Stimulated activated CD8-positive, alpha-beta memory T cell treated with anti-CD3 and anti-CD28 coated beads, Interleukin-7, amount 100 ng/mL, for 4 hours (primary cell): ENCODE measurements at places on chromosomes 1 and 21.

DNA sequence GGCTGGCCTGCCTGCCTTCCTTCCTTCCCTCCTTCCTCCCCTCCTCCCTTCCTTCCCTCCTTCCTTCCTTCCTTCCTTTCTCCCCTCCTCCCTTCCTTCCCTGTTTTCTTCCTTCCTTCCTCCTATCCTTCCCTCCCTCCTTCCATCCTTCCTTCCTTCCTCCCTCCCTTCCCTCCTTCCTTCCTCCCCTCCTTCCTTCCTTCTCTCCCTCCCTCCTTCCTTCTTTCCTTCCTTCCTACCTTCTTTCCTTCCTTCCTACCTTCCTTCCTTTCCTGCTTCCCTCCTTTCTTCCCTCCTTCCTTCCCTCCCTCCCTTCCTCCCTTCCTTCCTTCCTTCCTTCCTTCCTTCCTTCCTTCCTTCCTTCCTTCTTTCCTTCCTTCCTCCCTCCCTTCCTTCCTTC, 70.1 kb upstream of the PTGFR start:
- no peak for DNase-seq

- DNase-seq = no peak
Measured at GRCh38 chr1:99003581-99004253, 944 bp downstream of the PLPPR5 start.

DNA sequence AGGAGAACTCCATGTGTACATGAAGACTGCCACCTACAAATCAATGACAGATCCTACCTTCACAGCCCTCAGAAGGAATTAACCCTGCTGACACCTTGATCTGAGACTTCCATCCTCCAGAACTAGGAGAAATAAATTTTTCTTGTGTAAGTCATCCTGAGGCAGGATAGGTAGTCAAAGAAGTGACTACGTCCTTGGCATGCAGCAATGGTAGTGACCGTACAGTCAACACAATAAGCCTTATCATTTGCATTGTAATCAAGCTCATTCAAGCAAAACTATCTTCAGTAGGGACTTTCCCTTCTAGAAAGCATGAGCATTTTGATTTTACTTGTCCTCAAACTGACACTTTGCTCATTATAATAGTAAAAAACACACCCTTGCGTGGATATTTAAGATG, 64.0 kb upstream of the KCNK1 start:
- no peak for DNase-seq

DNA sequence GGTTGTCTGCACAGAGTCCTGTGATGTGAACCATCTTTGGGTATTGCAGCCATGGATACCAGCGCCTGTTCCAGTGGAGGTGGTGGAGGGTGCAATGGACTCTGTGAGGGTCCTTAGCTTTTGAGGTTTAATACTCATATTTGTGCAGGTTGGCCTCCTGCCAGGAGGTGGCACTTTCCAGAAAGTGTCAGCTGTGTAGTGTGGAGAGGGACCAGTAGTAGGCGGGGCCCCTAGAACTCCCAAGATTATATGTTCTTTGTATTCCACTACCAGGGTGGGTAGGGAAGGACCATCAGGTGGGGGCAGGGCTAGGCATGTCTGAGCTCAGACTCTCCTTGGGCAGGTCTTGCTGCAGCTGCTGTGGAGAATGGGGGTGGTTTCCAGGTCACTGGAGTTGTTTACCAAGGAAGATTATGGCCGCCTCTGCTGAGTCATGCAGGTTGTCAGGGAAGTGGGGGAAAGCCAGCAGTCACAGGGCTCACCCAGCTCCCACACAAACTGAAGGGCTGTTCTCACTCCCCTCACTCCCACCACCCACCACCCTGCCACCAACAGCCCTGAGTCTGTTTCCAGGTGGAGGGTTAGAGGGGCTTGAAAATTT, 31.2 kb upstream of the ZNF678 start:
- DNase-seq = no peak

DNA sequence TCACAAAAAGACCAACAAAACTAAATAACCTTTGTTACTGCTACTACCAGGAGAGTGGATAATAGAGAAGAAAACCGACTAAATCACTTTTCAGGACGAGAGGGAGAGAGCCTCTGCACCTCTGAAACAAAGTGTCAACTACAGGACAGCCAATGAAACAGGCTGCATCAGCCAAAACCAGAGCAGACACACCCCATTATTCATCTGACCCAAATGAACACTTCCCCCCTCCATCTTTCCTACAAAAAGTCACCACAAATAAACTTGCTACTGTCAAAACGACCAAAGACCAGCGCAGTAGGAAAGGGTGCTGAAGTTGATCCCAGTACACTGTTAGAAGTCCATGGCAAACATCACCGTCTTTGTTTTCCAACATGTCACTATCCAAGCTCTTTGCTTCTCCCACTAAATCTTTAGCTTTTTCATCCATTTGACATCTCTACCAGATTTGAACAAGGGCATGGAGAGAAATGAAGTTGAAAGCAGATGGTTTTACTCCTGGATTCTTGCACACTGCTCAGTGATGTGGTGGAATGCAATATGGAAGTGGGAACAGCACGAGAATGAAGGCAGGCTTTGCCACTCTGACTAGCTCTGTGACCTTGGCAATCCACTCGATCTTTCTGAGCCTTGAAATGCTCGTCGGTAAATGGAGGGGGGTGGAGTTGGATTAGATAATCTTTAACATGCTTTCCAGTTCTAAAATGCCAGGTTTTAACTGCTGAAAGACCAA, 20.5 kb downstream of the DSTYK start:
- DNase-seq = no peak

- DNase-seq = no peak
Measured at GRCh38 chr1:211735208-211736170, 60.1 kb upstream of the NEK2 start.

GRCh38 chr1:45640293-45640692, 16.4 kb upstream of the CCDC17 start:
- no peak for DNase-seq

DNA sequence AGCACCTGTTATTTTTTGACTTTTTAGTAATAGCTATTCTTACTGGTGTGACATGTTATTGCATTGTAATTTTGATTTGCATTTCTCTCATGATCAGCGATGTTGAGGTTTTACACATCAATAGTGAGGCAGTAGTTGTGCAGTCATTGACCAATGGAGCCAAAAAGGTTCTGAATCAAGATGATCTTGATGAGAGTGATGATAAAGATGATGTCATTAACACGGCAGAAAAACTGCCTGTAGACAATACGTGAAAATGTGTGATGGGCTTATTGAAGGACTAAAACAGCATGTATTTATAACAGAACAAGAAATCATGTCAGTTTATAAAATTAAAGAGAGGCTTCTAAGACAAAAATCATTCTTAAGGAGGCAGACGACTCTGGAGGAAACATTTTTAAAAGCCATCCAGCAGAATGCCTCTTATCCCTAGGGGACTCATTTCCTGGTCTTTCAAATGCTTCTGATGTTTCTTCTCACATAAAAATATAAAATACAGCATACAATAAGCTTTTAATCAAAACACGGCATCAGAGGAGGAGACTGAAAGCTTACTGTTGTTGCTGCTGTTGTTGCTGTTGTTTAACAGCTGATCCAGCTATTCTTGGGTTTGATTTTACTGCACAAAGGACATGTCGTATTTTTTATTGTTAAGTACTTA, 400.3 kb downstream of the LTN1 start:
- no peak for DNase-seq

DNA sequence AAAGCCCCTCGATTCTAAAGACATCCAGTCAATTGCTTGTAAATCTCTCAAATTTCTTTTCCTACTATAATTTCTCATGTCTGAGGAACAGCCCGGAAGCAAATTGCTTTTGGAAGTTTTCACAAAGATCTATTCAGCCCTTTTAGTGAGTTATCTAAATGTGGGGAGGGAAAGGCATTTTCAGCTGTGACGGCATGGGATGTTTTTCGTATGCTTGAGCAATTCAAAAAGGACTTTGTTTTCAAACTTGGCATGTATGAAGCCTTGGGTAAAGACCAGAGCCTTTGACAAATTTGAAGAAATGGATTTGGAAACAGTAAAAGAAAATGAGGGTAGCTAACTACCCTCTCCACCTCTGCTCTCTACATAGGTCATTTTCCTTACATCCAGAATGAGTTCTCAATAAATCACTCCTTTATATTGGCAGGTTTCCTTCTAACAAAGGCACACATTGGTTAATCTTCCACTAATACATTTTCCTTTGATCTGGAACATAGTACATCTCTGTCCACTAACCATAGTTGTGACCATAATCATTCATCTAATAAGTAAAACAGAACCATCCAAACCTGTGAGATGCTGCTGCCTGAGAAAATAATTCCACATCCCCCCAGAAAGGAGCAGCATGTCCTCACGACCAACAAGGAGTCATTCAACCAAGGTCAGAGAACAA, 66.1 kb upstream of the ADAM30 start:
- DNase-seq = no peak

- DNase-seq = no peak
Measured at GRCh38 chr1:84107955-84108354, 36.1 kb upstream of the PRKACB start.

DNA sequence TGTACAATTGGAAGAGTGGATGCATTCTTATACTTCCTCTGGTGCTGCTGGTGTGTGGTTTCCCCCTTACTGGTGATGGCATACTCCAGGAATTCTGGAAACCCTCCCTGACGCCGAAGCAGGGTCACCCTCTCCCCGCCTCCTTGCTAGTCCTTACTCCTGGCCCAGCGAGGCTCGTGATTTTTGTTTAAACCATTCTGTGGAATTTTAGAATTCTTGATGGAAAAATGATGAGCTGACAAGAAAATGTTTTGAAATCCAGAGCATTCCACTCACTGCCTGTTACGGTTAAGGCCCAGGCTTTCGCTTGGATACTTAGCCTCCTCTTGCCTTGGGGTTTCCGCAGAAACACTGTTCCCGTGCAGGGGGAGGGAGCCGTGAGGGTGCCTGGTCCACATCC, 41.1 kb downstream of the IL6R start:
- DNase-seq = no peak

DNA sequence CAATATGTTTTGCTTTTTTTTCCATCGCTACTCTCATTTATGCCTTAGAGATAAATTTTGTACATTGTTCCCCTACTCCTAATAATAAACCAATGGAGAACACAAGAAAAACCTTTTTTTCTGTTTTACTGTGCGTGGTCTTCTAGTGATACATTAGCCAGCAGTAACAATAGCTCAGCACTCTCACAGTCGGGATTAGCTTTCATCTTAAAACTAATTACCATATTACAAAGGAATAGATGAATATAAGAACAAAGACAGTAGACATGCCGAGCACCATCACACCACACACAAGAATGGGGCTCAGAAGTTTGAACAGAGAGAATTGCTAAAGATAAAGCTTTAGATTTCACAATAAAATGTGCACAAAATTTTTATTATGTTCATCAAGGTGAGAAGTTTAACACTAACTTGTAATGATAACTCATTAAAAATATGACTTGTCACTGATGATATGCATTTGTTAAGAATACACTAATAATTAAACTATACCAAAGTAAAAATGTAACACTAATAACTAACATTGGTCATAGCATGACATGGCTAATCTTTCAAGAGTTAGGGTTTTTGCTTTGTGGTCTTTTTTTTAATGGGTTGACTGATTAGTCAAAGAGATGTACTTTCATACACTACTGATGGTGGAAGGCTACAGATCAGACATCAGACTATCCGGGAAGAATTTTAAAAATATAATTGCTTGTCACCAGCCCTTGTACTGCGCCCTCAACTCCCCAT, 61.8 kb downstream of the EXTL2 start:
- DNase-seq = no peak

- no peak for DNase-seq
Measured at GRCh38 chr1:172537827-172538391, 5.0 kb downstream of the SUCO start.

- no peak for DNase-seq
Measured at GRCh38 chr1:99645203-99645602, 710 bp upstream of the PALMD start.

DNA sequence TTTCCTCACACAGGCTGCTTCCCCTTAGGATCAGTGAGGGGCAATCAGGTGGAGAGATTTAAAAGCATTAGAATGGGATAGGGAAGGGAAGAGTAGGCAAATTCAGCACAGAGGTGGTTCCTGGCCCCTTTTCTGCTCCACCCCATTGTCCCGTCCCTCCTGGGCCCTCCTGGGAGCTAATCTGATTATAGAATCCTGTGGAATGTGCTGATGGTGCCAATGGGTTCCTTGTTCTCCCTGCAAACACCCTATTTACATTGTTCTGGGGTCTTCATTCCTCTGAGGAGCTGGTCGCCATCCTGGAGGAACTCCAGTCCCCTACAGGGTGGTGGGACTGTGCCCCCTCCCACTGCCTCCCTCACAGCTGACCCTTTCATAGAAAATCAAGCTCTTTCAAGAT, 34.4 kb upstream of the LRP8 start:
- no peak for DNase-seq
